Breast epithelium (tissue), 4 donors: ENCODE measurements at places on chromosomes 12 and 14.
A peak's percentile ranks its signal among the peaks of the same experiment; 100 is the strongest.

- DNase-seq, result no peak
These were observed 161.3 kb downstream of the GXYLT1 start for GRCh38 chr12:41983394-41983793.

DNA sequence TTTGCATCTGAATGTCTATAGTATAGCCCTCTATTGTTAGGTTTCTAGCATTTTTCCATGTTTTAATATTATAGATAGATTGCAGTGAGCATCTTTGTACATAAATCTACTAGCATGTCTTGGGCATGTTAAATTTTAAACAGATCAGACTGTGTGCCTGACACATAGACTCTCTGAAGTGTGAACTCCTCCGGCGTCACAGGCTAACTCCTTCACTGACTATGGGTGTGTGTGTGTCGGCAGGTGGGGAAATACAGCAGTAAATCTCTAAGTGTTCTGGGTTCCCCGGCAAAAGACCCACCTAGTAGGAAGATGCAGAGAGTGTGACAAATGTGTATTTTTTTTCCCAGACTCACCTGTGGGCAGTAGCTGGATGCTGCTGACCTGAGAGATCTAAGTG is 2.3 kb downstream of the VWF start:
- no peak for DNase-seq

GRCh38 chr14:96538097-96538989 is 36.2 kb downstream of the PAPOLA start:
- DNase-seq, result no peak

DNA sequence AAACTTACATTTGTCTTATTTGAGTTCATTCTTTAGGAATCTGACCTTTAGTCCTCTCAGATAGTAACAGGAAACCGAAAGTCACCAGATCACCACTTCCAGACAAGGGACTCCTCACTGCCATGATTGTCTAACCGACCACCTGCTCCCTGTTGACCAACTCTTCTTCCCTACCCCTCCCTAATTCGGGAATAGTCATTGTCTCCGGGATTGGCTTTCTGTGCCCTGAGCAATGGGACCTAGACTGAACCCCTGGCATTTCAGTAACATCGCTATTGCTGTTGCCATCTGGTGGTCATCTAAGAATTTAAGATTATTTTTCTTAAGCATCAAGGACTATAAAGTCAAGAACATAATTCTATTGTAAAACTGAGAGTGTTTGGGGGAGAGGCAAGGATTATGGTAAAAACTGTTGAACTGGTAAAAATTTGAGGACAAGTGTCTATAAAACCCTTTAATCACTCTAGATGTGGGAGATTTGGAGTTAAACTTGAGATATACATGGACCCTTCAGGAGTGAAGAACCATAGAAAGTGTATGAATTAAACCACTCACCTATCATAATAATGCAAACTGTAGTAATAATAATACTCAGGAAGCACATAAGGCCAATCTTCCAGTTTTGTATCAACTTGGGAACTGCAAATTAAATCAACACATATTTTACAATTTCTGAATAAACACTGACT is 6.3 kb downstream of the CLEC2A start:
- no peak for DNase-seq

DNA sequence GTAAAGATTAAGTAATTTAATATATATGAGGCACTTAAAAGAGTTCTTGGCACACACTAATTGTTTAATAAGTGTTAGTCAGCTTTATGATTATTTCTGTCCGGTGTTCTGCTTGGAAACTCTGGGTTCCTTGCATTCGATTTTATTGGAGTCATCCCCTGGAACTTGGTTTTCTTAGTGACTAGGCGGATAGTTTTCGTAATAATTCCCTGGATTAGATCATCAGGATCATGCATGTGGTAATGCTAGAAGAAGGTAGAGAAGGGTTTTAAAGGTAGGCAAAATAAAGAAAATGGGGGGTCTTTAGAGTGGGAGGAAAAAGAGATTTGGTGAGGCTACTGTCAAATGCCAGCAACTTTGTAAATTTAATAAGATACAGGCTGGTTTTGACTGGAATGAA is 88.4 kb downstream of the MYF5 start:
- DNase-seq, result no peak

- DNase-seq, result no peak
These were observed 174.1 kb downstream of the CRADD start for GRCh38 chr12:93851257-93851671.

- no peak for DNase-seq
These were observed 237.3 kb downstream of the BCL11B start for GRCh38 chr14:99034711-99035171.

DNA sequence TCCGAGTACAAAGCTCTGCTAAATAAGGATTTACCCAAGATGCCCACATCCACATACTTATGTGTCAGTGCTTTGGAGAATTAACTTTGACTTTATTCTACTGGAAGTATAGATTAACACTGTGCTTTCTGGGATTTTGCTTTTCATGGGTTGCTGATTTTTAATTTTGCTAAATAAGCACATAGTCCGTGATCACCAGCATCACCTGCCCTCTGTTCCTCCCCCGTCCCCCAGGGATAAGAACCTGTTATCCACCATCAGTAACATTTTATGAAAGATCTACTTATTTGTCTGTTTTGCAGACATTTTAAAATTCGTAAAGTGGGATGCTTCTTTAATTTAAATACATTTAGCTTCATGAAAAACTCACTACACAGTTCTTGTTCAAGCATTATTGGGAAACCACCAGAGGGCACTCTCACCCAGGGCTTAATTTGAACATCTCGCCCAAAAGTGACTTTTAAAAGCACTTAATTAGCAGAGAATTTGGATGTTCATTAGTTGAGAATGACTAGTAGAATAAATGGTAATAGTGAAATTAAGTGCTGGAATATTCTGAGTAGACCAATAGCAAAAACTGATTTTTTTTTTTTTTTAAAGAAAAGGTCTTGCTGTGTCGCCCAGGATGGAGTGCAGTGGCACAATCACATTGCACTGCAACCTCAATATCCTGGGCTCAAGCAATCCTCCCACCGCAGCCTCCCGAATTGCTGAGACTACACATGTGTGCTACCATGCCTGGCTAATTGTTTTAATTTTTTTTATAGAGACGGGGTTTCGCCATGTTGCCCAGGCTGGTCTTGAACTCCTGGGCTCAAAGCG is 35.7 kb downstream of the MRPL42 start:
- no peak for DNase-seq

DNA sequence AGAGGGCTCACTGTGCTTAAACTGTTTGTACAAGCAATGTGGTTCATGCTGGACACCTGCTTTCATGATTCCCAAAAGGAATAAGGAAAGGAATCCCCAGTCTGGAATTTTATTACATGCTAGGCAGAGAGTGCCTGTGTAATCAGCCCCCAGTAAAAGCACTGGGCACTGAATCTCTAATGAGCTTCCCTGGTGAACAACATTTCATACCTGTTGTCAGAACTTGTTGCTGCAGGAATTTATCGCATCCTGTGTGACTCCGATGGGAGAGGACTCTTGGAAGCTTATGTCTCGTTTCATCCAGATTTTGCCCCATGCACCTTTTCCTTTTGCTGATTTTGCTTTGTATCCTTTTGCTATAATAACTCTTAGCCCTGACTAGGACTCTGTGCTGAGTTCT is 190.2 kb upstream of the HMGA2 start:
- no peak for DNase-seq

DNA sequence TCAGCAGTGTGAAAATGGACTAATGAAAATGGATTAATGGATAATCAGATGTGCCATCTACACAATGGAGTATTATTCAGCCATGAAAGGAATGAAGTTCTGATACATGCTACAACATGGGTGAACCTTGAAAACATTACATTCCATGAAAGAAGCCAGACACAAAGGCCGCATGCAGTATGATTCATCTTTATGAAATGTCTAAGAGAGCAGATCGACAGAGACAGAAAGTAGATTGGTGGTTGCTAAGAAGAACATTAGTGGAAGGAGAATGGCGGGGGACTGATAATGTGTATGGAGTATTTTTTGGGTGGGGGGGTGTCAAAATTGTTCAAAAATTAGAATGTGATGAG is 47.3 kb downstream of the PRKAB1 start:
- no peak for DNase-seq

DNA sequence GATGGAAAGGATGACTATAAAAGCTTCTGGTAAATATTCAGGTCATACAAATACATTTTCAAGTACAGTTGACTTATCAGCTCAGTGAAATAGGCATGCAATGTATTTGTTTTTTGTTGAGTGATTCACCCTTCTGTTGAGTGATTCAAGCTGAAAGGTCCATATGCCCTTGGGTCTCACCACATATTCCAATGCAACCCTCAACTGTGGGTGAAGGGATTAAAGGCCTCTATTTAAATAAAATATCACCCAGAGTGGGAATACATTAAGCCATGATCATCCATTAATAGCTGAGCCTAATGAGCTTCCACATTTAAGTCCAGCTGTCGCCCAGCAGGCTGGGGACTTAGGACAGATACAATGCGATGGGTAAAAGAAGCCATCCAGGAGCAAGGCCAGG is 120.2 kb downstream of the CRACR2A start:
- DNase-seq, result no peak

DNA sequence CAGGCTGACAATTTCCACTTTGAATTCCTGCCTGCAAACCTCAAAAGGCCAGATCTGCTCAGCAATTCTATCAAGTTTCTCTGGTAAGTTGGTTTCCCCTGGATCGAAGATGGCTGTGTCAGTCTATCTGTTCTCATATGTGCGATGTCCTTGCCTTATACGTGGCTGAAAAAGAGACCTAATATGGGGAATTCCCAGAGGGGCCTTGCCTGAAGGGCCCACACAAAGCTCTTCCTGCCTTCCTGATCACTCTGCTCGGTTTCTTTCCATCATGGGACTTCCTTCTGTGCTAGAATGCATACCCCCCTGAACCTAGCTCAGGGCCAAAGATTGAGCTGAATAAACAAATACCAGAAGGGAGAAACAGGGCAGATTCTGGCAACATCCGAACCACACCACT is 13.2 kb downstream of the TCL1B start:
- no peak for DNase-seq

DNA sequence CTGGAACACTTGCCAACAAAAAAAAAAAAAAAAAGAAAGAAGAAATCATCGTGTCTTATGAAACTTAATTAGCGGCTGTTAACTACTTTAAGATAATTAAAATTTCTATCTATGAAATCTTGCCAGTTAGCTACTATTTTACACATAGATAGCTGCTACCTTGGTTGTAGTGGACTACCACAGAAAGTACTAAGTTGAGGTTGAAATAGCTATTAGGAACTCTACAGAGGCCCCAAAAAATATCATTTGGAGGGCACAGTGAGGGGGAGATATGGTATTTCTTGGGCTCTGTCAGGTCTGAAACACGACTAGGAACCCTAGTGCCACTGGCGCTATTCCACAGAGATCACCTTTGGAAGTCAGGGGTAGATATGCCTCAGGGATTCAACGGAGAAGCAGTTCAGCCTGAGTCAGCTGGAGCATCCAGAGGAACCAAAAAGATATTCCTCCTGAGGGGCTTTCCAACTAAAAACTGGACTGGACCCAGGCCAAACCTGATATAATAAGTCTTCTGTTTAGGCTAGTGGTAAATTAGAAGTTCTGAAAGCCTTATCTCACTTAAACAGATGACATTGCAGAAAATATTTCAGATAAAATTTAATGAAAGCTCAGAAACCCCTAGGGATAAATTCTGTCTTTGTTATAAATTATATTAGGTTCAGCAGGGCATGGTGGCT is 126.1 kb downstream of the EPS8 start:
- DNase-seq, result no peak

GRCh38 chr12:6963016-6963731 is 7.3 kb downstream of the PHB2 start:
- peak; percentile 92 for DNase-seq

GRCh38 chr14:53900499-53900898 is 56.1 kb downstream of the BMP4 start:
- DNase-seq, result no peak

- no peak for DNase-seq
These were observed 136.0 kb upstream of the KITLG start for GRCh38 chr12:88716240-88716639.

DNA sequence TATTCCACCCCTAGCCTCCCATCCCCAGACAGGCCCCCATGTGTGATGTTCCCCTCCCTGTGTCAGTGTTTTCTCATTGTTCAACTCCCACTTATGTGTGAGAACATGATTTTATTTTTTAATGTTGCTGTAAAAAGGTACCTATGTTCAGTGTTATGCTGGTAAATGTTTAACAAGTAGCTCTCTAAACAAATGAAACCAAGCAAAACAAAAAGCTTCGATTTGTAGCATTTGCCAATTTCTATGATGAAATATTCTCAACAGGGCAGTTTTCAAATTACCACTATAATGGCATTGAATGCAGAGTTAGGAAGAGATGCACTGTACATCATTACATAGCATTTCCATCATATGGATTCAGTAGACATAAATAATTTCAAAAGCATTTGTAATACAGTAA is 410.6 kb downstream of the MDGA2 start:
- DNase-seq, result no peak

DNA sequence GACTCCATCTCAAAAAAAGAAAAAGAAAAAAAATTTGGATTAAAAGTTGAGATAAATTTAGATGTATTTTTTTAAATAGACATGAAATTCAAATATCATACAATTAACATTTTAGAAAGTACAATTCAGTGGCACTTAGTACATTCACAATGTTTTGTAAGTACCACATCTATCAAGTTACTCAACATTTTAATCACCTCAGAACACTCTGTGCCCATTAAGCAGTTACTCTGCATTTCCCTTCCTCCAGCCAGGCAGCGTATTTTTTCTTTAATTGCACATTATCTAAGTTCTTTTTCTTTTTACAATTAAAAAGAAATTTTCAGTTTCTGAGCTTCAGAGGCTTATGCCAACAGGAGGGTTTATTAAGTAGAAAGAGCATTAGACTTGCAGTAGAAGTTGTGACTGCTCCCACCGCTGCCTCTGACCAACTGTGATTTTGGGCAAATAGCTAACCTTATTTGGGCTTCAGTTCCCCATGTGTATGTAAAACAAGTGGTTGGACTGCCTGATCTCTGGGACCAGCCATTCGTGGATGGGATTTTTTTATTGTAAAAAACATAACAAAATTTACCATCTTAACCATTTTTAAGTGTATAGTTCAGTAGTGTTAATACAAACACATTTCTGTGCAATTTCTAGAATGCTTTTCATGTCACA is 65.7 kb downstream of the WNK1 start:
- no peak for DNase-seq

GRCh38 chr14:73289729-73290128 is 52.4 kb downstream of the PAPLN start:
- no peak for DNase-seq

- DNase-seq, result no peak
These were observed 3.6 kb upstream of the SLC7A8 start for GRCh38 chr14:23186913-23187654.

- no peak for DNase-seq
These were observed 99.3 kb downstream of the HECTD4 start for GRCh38 chr12:112282920-112283319.
